Large intestine (tissue), 12 donors: ENCODE measurements at places on chromosomes 13 and 19.

DNA sequence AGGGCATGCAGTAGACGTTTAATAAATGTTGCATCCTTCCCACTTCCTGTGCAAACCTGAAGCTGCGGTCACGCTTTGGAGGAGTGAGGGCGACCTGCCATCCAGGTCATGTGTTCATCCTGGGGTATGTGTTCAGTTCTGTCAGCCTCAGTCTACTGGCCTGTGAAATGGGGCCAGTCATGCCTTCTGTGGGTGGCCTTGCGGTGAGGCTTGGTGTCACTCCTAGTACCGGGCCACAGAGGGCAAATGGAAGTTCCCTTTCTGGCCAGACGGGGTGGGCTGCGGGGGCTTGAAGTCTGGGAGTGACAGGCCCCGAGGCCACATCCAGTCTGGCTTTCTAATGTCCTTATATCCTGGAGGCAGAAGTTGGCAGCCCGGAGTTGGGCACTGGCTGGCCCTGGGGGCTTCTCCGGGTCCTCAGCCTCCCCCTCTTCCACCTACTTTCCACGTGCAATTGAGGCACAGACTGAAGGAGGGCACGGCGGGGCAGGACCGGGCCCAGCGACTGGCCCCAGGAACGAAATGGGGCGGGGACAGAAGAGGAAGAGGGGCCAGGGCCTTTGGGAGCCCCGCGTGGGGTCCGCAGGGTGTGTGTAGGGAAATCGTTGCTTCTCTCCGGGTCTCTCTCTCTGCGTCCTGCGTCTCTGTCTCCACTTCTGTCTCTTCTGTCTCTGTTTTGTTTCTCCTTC is 11.1 kb downstream of the PDE4A start:
- DNase-seq = no peak

DNA sequence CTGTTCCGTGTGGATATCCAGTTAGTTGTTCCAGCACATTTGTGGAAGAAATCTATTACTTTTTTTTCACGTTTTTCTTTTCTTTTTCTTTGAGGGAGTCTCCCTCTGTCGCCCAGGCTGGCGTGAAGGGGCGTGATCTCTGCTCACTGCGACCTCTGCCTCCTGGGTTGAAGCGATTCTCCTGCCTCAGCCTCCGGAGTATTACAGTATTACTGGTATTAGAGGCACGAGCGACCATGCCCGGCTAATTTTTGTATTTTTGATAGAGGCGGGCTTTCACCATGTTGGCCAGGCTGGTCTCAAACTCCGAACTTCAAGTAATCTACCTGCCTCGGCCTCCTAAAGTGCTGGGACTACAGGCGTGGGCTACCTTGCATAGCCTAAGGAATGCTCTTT is 43.6 kb downstream of the ZNF611 start:
- DNase-seq = no peak

- DNase-seq = no peak
Measured at GRCh38 chr13:41658057-41658661, 200.8 kb downstream of the RGCC start.

DNA sequence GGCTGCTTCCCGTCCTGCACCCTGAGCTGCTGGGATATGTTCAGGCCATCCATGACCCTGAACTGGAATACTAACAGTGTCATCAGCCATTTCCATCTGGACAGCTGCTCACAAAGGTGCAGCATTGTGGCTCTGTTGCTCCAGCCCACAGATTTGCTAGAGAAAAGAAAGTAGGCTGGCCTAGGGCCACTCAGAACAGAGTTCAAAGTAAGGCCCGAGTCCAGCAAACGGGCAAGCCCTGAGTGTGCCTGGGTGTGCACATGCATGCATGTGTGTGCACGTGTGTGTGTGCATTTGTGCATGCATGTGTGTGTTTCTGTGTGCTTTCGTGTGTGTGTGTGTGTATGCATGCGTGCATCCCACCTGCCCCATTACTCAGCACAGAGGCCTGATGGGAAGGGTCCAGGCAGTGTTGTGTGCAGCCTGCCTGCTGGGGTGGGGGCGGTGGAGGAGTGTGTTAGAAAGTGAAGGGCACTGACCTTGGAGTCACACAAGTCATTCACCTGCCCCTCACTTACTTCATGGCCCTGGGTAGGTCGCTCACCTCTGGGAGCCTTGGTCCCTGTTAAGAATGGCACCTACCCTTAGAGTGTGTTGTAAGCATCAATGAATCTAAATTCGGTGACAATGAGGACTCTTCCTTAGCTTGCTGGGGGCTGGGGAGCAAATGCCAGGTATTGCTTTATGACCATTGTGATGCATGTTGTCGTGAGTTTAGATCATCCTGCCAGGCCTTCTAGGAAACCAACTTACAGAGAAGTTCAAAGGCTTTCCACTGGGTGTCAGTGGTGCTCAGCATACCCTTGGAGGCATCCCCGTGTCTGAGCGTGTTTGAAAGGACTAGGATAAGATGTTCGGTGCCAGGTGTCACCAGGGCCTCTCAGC is 53.2 kb downstream of the GPR12 start:
- peak; percentile 16 for DNase-seq

DNA sequence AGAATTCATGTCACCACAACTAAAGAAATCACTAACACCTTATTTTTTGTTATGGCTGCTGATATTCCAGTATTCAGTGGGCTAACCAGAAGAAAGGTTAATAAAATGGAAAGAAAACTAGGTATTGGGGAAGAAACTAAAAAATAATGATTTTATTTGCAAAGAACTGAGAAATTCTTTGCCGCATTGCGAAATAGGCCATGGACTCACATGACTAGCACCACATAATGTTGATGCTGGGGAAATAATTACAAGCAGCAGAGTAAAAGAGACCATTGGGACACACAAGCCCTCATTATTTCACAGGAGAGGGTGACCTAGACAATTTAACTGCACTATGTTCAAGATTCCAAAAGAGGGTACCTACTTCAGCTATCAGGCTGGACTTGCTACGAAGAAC is 1411.5 kb downstream of the SLITRK5 start:
- DNase-seq = no peak

- peak; percentile 43 for DNase-seq
Measured at GRCh38 chr19:55116859-55117662, at the start of gene PPP1R12C. PPP1R12C (minus strand) TSS chr19:55117637; CDS start chr19:55117543, 94 bp downstream.

GRCh38 chr19:7197119-7197759 is 97.0 kb downstream of the INSR start:
- peak; percentile 92 for DNase-seq

GRCh38 chr19:444677-445210 is 16.1 kb downstream of the SHC2 start:
- DNase-seq = no peak

GRCh38 chr13:22961835-22962537 is 218.8 kb upstream of the SGCG start:
- no peak for DNase-seq

GRCh38 chr13:113145496-113145895 is 13.0 kb upstream of the PROZ start:
- DNase-seq = no peak

- DNase-seq = no peak
Measured at GRCh38 chr13:67742478-67742877, 512.3 kb upstream of the PCDH9 start.

- no peak for DNase-seq
Measured at GRCh38 chr13:40272776-40273139, 393.7 kb downstream of the FOXO1 start.
